ENCODE measurements at places on chromosomes 7 and 10.

- DNase-seq, result peak; percentile 82
Observed at GRCh38 chr7:51102828-51103227, 213.8 kb downstream of the COBL start.

GRCh38 chr10:7491230-7491629 lies 80.4 kb upstream of the SFMBT2 start:
- no peak for DNase-seq

GRCh38 chr7:75870557-75871161 lies 8.2 kb upstream of the RHBDD2 start:
- DNase-seq, result no peak

- no peak for DNase-seq
Observed at GRCh38 chr10:29613196-29613595, 21.6 kb downstream of the SVIL start.

GRCh38 chr7:66756889-66757288 lies 16.4 kb downstream of the RABGEF1 start:
- DNase-seq, result no peak

DNA sequence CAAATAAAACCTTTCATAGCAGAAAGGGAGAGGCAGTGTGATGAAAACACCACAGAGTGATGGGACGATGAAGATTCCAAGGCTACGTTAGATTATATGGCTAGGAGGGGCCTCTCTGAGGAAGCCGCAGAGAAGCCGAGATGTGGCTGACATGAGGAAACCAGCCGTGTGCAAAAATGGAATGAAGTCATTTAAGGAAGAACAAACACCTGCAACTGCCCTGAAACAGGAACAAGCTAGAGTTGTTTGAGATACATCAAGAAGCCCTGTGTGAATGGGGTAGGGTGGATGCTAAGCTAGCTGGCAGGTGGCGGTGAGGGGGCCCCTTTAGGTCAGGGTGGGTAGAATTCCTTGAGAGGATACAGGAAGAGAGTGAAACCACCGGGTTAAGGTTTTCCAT lies 129.5 kb downstream of the KLF6 start:
- DNase-seq, result no peak

GRCh38 chr7:31056775-31057346 lies 4.8 kb downstream of the ADCYAP1R1 start:
- DNase-seq, result no peak

- no peak for DNase-seq
Observed at GRCh38 chr7:45982907-45983719, 62.0 kb upstream of the IGFBP3 start.
